ENCODE measurements at places on chromosomes 13 and 19.
A peak's percentile ranks its signal among the peaks of the same experiment; 100 is the strongest.

GRCh38 chr13:51324714-51325420, 14.6 kb upstream of the SERPINE3 start:
- DNase-seq = no peak

DNA sequence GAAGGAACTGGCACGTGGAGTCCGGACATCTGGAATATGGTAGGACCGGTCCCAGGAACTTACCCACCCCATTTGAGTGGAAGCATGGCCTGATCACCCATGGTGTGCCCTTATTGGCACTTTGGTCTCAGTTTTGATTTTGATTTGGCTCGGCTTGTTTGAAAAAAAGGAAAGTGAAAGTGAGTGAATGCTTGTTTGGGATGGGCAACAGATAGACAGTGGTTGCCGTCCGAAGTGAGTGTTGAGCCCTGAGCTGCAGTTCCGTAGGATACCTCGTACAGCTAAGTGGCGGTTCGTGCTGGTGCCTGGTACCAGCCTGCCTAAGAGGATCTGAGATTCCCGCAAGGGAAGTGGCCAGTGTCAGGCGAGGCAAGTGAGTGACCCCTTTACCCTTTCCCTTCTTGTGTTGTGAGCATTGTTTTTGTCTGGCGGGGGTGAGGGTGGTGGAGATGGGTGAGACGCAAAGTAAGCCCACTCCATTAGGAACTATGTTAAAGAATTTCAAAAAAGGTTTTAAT, 605.8 kb downstream of the UQCRFS1 start:
- no peak for DNase-seq

DNA sequence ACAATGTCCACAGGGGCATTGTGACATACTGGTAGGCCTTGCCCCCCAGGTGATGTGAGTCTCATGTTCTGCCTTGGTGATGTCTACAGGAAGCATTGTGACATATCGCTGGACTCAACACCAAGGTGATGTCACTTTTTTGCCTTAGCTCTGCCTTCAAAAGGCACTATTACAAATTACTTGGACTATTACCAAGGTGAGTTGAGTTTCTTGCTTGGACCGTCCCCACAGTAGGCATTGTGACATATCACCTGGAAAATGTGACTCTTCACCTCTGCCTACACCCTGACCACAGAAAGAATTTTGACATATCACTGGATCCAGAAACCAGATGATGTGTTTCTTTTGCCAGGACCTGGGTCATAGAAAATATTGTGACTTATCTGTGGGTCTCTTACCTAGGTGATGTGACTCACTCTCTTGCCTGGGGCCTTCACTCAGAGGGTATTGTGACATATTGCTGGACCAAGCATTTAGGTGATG, 60.6 kb upstream of the ZNF724 start:
- no peak for DNase-seq

- DNase-seq = peak; percentile 23
Measured at GRCh38 chr13:76632401-76633044, 253.7 kb downstream of the KCTD12 start.

DNA sequence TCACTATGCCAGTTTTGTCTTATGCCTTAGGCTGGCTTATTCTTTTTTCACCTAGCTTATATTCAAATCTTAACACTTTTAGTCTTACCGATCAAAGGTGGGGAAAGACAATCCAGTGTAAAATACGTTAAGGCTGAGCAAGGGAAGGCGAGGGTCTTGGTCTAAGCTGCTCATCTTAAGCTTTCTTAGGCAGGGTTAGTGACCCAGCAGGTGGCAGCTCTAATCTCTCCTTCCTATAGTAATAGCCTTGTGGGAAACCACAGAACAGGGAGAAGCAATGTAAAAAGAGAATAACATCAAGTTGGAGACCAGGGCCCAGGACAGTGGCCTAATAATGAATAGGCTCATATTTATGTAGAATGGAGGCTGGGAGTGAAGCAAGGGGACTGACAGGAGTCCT, 45.9 kb downstream of the COG3 start:
- no peak for DNase-seq

DNA sequence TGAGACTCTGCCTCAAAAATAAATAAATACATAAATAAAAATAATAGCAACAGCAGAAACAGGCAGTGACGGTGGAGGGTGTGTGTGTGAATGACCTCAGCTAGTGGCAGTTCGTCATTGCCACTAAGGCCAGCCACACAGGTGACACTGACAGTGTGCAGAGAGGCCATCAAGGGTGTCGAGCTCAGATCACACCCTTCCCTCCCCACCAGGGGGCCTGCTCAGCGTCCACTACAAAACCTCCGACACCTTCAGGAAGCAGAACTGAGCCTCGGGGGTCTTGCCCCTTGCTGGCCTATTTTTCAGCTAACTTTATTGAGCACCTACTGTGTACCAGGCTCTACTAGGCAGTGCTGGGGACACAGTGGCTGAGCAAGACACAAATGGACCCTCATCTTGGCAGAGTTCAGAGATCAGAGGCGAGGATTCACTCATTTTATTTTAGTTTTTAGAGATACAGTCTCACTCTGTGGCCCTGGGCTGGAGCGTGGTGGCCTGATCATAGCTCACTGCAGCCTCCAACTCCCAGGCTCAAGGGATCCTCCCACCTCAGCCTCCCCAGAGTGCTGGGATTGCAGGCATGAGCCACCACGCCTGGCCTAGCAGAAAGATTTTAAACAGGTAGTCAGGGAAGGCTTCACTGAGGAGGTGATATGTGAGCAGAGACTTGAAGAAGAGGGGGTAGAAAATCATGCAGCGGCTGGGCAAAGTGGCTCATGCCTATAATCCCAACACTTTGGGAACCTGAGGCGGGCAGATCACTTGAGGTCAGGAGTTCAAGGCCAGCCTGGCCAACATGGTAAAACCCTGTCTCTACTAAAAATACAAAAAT, 30.3 kb upstream of the SEMA6B start:
- DNase-seq = peak; percentile 44

GRCh38 chr13:25149711-25150110, 22.4 kb downstream of the AMER2 start:
- DNase-seq = no peak

GRCh38 chr13:74306496-74306895, 172.3 kb upstream of the KLF12 start:
- peak; percentile 35 for DNase-seq

GRCh38 chr13:37348916-37349643, 243.6 kb upstream of the CSNK1A1L start:
- no peak for DNase-seq

- no peak for DNase-seq
Measured at GRCh38 chr13:98313023-98313921, 136.2 kb upstream of the RNF113B start.

DNA sequence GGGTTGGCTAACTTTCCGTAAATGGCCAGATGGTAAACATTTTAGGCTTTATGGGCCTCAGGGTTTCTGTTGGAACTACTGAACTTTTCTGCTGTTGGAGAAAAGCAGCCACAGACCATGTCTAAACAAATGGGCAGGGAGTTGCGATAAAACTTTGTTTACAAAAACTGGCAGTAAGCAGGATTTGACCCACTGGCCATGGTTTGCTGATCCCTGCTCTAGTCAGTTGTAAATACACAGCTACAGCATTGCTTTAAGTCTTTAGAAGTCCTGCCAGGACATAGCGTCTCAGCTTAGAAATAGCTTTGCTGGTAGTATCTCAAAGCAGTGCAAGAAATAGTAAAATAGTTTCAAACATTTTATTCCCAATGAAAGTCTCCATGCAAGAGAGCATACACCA, 88.4 kb downstream of the NALCN start:
- no peak for DNase-seq

DNA sequence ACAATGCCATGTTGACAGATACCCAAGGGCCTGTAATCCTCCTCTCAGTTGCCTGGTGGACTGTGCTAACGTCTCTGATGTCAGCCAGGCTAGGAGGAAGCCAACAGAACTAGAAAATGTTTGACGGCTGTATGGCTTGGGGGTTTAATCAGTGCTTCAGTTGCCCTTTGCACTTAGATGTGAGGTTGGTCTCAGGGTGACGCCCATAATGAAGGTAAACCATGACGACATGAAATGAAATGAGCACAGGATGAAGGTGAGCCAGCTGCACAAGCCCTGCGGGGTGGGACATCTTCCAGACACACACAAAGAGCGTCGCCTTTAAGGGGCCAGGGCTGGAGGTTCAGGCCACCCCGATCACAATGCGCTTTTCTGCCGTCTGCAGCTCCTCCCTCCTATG, 127.2 kb downstream of the CRYL1 start:
- DNase-seq = no peak

DNA sequence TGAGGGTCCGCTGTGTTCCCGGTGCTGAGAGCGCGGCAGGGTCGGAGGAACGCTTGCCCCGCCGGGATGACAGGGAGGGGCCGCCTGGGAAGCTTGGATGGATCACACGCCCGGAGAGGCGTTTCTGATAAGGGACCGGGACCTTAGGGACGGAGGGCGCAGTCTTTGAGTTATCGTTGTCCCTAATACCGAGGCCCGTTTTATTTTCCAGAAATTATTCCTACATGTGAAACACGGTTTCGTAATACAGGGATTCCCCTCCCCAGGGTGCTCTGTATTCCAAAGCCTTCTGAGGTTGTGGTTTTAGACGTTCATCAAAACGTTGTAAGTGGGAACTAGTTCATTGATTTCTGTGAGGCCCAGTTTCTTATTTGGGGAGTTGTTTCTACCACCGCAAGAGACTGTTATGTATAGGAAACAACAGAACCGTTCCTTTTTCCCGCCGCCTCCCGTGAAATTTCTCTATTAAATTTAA, 752 bp downstream of the PDCD5 start:
- DNase-seq = no peak

All from MM.1S (cell line).